Stimulated activated CD8-positive, alpha-beta memory T cell treated with anti-CD3 and anti-CD28 coated beads, Interleukin-12 subunit alpha, Interleukin-12 subunit beta, amount 100 ng/mL, for 4 hours (primary cell): ENCODE measurements at places on chromosomes 16 and 17.
A peak's percentile ranks its signal among the peaks of the same experiment; 100 is the strongest.

DNA sequence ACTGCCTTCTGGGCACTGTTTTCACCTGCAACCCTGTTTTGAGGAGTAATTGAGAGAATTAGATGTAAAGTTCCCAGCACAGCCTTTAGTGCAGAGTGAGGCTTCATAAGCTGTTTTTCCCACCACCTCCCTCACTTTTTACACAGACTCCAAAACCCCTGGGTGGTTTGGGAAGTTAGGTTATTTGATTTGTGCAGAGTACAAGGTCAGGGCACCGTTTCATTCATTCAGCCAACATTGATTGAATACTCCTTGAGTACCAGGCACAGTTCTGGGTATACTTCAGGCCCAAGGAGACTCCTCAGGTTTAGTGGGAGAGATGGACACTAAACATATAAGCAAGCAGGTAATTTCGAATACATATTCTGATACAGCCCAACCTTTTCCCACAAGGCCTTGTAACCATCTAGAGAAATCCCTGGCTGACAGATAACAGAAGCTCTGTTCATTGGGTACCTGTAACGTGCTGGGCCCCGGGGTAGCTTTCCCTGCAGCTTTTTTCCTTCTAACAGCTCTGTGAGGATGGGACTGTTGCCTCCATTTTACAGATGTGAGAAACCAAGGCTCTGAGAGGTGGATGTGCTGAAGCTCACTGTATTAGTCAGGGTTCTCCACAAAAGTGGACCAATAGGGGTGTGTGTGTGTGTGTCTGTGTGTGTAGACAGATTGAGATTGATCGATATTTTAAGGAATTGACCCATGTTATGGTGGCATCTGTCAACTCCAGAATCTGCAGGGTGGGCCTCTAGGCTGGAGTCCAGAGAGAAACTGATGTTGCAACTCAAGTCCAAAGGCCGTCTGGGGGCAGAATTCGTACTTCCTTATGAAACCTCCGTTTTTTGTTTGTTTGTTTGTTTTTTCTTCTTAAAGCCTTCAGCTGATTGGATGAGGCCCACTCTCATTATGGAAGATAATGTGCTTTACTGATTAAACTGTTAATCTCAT, 234.7 kb downstream of the SNX29 start:
- DNase-seq = no peak

GRCh38 chr16:30478766-30479478, 6.4 kb downstream of the ITGAL start:
- no peak for DNase-seq

- DNase-seq = no peak
Measured at GRCh38 chr16:30903596-30903995, 7.2 kb downstream of the CTF1 start.

DNA sequence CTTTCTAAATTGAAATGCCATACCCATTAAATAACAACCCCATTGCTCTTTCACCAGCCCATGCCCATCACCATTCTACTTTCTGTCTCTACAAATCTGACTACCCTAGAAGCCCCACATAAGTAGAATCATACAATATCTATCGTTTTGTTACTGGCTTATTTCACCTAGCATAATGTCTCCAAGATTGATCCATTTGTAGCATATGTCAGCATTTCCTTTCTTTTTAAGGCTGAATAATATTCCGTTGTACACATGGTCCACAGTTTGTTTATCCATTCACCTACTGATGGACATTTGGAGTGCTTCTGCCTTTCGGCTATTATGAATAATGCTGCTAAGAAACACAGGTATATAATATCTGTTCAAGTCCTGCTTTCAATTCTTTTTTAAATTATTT, 393.1 kb upstream of the SOX9 start:
- DNase-seq = no peak

GRCh38 chr16:80947708-80948625, 58.7 kb downstream of the CMC2 start:
- no peak for DNase-seq

DNA sequence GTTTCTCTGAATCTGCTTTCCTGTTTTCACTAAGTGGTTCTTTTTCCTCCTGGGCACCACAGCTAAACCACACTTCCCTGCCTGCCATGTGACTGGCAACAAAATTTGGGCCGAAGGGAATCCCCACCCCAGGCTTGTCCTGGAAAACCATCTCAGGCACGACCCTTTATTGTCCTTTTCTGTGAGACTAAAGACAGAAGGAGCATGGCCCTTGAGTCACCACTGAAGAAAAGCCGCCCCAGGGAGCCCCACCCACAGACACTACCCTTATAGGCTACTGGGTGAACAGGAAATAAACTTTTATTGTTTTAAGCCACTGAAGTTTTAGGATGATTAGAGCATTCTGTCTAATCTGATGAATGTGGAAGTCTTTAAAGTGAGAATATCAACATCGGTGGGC, 88.6 kb upstream of the BRD7 start:
- no peak for DNase-seq

- DNase-seq = no peak
Measured at GRCh38 chr17:1640329-1641064, 5.0 kb downstream of the SCARF1 start.

DNA sequence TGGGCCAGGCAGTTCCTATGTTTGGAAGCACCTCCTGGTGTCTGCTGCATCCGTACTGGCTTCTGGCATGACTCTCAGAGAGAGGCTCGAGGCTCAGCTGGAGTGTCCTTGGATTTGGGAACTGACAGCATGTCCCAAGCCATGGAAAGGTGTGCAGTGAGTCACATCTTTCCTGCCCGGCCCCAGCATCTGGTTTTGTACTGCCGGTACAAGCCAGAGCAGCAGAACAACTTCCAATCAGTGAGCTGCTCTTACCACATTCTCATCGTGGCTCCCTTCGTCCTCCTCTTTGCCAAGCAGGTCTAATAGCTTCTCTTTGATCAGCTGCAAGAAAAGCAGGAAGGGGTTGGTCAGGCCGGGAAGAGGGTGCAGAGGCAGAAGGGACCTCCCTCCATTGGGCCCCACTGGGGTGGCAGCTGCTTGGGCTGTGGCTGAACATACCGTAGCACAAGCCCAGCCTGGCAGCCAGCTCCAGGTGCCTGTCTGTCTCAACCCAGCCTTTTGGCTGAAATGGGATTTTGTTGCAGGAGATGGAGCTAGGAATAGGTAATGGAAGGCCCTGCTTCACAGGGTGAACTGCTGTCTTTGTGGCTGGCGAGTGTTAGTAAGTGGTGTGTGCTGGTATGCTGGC, 24.2 kb downstream of the SPACA3 start:
- no peak for DNase-seq

GRCh38 chr17:28407974-28408306, 1.9 kb upstream of the SLC46A1 start:
- DNase-seq = no peak

- no peak for DNase-seq
Measured at GRCh38 chr17:51372345-51373004, 112.1 kb downstream of the UTP18 start.

DNA sequence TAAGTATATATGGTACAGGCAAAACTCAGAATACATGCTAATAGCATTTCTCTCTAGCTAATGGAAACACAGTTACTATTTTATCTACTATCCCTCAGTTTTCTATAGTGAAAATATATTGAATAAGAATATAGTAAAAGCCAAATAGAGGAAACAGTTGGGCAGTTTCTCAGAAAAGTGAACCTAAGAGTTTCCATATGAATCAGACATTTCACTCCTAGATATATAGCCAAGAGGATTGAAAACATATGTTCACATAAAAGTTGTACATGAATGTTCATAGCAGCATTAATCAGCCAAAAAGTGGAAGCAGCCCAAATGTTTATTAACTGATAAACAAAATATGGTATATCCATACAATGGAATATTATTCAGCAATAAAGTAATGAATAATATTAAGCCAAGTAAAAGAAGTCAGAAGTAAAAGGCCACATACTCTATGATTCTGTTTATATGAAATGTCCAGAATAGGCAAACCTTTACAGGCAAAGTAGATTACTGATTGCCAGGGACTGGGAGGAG, 134.6 kb downstream of the CYB561 start:
- no peak for DNase-seq

GRCh38 chr16:24821129-24821528, 24.6 kb upstream of the SLC5A11 start:
- no peak for DNase-seq

DNA sequence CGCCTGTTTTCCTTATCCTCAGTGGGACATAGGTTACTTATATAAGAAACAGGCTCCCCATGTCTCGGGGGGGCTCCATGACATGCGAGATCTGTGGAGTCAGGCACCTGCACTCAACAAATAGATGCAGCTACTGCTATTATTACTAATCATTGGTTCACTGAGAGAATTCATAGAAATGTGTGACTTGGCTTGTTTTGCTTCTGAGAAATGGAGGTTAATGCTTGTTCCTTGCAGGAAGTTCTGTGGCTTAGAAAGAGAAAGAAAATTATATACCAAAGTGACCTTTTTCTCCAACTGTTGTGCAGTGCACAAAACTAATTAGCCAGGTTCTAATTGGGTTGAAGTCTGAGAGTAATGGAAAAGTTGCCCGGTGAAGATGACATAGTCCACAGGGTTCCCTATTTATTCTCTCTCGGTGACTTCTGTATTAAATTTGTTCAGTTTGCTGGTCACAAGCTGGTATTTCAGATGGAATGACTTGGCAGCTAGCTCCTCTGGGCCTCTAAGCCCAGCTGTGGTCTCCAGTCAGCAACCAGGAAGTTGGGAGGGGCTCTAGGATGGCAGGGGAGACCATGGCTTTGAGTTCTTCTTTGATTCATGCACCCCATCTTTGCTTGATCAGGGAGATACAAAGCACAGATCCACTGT, 17.6 kb upstream of the MAF start:
- no peak for DNase-seq

DNA sequence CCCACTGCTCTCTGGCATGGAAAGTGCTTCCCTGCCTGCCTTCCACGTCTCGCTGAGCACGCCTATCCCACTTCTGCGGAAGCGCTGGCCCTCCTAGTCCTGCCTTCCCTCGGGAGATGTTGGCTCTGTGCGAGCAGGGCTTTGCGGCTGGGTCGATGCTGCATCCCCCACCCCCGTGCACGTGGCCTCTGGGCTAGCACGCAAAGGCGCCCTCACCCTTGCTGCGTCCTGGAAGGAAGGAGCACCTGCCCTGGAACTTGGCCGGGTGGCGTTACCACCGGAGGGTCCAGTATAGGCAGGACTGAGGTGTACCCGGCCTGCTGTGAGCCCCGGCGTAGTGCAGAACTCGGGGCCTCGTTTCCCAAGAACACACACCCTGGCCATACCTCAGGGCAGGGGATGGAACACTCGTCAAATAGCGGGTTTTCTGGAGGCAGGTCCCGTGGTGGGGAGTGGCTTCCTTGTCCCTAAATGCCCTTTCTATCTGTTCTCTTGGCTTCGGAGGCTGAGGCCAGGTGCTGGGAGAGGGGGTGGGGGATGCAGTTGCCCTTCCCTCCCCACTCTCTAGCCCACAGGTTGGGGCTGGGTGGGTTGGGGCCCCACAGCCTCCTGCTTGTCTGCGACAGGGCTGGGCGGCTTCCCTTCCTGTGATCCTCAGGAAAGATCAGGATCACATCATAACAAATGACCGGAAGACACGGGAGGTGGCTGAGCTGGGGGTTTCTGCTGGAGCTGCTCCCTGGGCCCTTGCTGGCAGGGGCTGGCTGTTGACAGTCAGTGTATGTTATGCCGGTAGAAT, 17.4 kb downstream of the BAIAP2 start:
- no peak for DNase-seq

DNA sequence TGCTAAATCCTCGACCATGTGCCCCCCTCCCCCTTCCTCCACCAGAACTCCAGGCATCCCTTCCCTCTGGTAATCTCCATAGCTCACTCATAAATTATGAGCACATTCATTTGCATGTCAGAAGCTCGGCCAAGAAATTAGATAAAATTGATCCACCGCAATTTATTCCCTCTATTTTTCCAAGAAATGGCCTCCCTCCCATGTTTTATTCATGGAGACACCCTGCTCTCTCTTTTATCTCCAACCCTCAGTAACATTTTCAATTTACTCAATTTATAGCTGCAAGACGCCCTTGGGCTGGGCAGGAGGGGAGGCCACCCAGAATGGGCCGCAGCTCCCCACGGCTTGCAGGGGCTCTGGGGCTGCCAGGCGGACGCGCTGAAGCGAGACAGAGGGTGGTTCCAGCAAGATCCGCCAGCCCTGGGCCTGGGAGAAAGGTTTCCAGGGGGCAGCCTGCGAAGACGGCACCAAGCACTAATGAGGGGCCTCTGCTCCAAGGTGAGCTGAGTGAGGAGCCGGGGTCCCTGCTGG, 54.7 kb upstream of the ZNF423 start:
- DNase-seq = no peak

DNA sequence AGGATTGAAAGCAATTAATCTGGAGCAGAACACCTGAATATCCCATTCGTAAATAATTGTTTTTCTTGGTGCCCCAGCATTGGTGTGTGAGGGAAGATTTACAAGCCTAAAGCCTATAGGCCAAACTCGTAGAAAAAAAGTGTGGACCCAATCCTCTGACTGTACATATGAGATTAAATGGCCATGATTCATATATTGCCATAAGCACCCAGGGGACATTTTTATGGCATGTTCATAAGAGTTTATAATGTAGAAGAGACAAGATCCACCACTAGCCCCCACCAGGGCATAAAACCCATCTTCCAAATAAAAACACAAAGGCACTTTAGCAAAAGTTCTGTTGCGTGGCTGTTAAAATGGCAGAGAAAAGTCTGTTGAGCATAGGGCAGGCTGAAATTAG, 15.5 kb upstream of the SALL1 start:
- no peak for DNase-seq

GRCh38 chr17:10055262-10055975, 143.0 kb downstream of the GAS7 start:
- DNase-seq = no peak

- no peak for DNase-seq
Measured at GRCh38 chr17:46121165-46121764, 72.0 kb downstream of the KANSL1 start.

DNA sequence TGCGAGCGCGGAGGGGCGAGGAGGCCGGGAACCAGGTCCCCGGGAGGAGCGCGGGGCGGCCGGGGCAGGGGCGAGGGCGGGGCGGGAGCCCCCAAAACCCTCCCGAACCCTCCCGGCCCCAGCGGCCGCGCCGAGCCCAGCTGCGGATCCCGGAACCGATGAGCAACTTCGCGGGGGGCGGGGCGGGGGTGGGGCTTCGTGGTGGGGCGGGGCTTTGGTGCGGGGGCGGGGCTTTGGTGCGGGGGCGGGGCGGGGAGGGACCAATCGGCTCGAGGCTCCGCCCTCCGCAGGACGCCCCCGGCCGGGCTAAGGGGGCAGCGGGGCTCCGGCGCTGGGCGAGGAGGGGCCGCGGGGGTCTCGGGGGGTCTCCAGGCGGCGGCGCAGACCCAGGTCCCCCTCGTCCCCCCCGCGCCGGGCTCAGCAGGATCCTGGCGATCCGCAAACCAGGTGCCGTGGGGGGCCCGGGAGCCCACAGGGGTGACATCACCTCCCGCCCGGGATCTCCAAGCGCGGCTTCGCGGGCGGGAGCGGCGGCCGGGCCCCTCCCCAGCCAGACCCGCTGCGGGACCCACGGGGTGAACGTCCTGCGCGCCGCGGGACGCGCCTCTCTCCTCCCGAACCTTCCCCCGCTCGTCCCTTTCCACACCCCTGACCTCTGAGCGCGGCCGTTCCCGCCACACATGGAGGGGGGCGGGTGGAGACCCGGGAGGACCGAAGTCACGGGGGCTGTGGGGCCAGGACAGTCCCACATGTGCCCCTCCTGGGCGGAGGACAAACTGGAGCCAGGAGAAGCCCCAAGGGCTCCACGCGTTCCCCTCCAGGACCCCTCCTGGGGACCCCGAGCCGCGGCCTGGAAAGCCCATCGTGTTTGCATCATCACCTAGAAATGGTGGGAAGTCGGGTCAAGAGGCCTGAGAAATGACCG, at the start of gene ABR:
TSS of gene ABR (minus strand) at position 164 of the 925 bp plus-strand sequence. CDS start 254 bp downstream, outside the sequence.
- DNase-seq = peak; percentile 49
